ENCODE measurements at places on chromosomes 2 and 18. TPM values are rescaled to one million over a fixed set of nuclear protein-coding genes. Genes with fewer than 3 reads are reported as not detected.

Gene LDLRAD4
- 94.3 TPM for total RNA-seq

DNA sequence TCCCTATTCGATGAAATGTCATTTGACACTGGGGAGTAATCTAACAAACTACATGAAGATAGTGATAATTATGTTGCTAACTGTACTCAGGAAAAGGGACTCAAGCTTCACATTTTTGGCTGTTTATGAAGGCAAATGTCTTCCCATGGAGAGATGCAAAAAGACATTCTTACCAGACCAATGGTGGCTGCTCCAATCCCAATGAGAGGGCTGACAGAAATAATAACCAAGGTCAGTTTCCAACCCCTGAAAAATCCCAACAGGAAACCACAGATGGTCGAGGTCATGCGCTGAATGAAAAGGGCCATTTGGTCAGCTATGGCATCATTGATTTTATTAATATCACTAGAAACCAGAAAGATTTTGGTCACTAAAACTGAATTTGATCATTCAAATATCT is 37.6 kb downstream of the ABCB11 start:
- no peak for DNase-seq

DNA sequence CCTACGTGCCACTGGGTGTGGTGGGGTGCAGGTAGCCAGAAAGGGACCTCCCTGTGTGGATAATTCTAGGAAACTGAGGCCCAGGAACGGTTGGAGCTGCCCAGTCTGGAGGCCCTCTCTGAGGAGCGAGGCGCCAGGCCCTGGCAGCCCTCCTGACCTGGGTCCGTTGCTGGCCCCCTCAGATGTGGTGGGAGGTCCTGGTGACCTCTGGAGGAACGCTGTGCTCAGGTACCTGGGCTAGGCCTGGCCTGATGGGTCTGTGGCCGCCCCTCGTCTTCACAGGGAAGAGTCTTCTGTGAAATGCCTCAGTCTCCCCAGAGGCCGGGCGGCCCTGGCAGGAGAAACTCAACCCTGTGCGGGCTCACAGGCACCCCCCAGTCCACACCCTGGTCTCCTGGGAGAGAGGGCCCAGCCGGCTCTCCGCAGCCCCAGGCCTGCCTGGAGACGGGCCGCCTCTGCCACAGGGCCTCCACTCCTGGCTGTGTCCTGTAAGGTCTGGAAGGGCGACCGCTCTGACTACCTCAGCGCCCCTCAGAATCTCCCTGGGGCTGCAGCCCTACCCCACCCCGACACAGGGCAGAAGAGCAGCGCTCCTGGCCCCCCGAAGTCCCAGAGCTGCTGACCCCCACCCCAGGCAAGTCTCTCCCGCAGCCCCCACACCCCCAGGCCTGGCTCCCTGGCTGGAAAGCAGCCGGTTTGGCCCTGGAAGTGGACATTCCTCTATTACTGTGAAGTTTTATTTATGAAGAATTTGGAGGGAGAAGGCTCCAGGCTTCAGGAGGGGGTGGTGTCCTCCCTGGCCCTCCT is 3.7 kb downstream of the B3GNT7 start:
- no peak for DNase-seq

DNA sequence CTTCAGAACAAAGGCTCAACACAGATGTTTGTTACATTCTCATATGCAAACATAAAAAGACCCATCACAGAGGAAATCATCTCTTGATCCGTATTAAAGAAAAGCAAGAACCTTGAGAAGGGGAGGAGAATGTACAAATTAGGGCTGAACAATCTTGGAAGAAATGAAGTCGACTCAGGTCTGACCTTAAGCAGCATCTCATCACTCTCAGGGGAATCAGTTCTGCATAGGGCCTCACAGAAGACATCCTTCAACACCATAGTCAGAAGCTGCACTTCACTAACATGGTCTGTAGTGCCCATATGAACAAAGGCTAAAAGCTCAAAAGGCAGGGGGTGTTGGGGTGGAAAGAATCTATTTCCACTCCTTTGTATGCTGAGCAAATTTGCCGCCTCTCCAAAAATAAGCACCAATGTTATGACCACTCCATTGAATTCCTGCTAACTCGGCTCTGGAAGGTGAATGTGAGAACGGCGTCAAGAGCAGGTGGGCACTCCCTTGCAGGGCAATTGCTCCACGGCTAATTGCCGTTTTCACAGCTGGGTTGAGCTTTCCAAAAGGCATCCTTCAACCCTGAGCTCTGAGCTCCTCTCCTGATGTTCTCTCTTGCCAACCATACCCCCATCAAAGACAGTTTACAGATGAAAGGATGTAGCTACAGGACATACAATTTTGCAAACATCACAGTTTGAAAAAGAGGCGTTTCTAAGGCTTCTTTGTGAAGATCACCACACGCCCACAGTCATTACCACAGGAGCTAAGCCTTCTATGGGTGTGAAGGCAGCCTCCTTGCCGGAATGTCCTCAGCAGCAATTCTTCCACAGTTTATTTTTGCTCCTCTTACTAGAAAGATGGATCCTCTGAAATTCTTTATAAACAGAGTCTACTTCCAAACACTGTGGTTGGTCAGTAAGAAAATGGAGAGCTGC is 10.0 kb downstream of the KLF7 start:
- DNase-seq: no peak
